ENCODE measurements at places on chromosomes 1 and 21.
A peak's percentile ranks its signal among the peaks of the same experiment; 100 is the strongest.

- no peak for DNase-seq
Observed at GRCh38 chr1:27523337-27524020, 33.5 kb upstream of the WASF2 start.

DNA sequence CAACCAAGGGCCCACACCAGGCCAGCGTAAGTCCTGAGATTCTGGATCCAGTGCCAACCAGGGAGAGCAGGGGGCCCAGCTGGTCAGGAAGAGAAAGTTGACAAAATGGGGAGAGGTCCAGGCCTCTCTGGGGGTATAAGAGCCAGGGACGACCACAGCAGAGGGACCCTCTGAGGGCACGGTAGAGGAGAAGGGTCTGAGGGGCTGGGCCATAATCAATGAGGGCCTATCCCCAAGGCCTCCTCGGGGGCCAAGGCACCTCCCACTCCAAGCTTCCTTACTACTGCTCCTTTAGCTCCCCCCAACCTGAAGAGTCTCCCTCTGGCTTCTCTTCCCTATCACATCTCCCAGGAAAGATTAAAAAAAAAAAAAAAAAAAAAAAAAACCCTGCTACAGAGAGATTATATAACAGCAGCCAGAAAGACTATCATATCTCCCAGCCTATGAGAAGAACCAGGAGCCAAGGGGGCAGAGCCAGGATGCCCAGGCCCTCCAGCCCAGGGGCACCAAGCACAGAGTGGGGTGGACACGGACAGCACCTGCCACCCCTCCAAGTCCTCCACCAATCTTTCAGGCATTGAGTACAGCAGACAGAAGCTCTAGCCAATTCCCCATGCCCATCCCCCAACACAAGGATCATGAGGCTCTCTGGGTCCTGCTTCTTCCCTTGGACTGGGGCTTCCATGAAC, 2.7 kb downstream of the MEF2D start:
- DNase-seq: no peak

DNA sequence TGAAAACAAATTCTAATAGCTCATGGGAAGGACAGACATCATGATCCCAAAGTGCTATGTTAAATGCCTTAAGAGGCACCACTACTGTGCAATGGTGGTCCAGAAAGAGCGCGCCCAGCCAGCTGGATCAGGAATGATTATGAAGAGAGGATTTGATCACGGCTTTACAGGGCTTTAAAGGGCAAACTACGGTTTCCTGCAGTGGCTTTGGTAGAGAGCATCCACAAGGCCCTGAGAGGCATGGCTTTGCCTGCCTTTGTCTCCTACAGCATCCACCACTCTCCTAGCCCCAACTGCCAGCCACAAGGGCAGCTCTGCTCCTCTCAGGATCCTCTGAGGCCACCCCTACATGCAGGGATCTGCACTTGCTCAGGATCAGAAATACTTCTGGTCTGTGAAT, 40.7 kb downstream of the ZNF281 start:
- DNase-seq: no peak

DNA sequence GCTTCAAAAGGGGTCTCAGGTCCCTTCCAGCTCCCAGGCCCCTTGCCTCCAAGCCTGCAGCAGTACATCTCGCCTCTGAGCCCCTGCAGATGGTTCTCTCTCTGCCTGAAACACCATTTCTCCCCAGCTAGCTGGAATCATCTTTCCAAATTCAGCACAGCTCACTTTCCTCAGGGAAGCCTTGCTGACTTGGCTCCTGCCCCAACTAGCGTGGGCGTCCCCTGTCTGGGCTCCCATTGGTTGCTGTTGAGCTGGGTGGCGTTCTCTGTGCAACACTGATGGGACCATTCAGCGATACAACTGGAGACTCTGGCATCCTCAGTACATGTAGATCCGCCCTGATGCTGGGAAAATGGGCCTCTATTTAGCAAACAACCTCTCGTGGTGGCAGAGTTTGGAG, 141.3 kb upstream of the IGSF21 start:
- no peak for DNase-seq

GRCh38 chr1:27025718-27026117, 13.1 kb upstream of the TENT5B start:
- no peak for DNase-seq

- DNase-seq: no peak
Observed at GRCh38 chr1:8027748-8028570, 1.9 kb upstream of the ERRFI1 start.

GRCh38 chr21:29726044-29726443, 213.8 kb downstream of the GRIK1 start:
- no peak for DNase-seq

GRCh38 chr1:191350938-191351337, 807.3 kb upstream of the RGS18 start:
- no peak for DNase-seq

- no peak for DNase-seq
Observed at GRCh38 chr1:59705466-59706302, 109.1 kb upstream of the HOOK1 start.

GRCh38 chr1:99650773-99651437, 5.0 kb downstream of the PALMD start:
- no peak for DNase-seq

DNA sequence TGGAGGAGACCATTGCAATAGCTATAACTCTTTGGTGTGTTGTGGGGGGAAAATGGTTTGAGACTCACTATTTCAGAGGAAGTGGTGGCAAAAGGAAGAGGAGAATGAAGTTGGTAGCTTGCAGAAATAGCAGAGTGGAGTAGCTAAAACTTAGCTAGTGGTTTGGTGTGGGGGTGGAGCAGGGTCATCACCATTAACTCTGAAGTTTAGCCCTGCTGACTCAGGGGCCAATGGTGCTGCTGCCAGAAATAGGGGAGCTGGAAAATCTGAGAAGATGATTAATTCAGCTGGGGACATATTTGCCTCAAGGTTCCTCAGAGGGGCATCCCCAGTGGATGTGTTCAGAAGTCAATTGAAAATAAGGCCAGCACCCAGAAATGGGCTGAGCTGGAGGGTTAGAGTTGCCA, 65.4 kb downstream of the RUNX1 start:
- peak; percentile 37 for DNase-seq

DNA sequence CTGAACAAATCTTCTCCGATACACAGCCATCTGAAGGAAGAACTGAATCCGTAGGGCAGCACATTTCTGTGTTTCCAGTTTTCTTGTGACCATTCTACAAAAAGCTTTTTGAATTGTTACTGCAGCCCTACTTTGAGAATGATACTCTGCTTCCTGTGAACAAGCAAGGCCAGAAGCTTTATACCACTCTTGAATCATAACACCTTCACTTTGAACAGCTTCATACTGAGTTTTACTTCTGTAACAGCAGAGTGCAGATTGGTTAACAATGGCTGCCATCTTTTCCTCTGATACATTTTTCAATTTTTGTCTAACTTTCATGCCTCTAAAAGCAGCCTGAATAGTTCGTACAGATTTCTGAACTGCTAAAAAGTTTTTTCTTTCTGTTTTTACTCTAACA, 33.6 kb upstream of the F13B start:
- DNase-seq: no peak

GRCh38 chr1:177256153-177257075, 85.7 kb downstream of the BRINP2 start:
- DNase-seq: no peak

- no peak for DNase-seq
Observed at GRCh38 chr1:85322655-85323054, 46.2 kb upstream of the BCL10 start.

DNA sequence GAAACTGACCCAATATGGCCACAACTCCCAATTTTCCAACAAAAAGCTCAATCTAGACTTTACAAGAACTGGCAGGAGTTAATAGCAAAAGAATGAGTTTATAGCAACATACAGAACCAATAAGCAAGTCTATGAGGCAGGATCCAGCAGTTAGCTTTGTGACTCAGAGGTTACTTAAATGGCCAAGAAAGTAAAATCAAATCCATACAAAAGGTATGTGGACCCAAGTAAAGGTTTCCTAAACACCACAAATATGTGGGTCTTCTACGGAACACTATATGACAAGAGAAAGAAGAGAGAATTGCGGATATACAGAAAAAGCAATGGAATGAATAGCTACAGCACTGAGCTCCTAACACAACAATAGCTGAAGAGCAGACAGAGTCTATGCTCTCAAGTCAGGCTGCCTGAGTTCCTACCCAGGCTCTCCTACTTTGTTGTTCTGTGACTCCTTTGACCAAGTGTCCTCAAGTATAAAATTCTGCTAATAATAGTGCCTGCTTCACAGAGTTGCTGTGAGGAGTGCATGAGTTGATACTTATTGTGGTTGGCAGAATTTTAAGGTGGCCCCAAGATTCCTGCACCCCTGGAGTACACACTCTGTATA, 204.3 kb downstream of the SMYD3 start:
- DNase-seq: no peak

GRCh38 chr1:2801046-2801445, 447 bp downstream of the TTC34 start:
- no peak for DNase-seq

GRCh38 chr1:24969596-24970398, 39.7 kb upstream of the RUNX3 start:
- peak; percentile 43 for DNase-seq

GRCh38 chr1:27361044-27361402, 5.7 kb downstream of the MAP3K6 start:
- DNase-seq: no peak

GRCh38 chr1:26728645-26729044, 32.8 kb downstream of the ARID1A start:
- no peak for DNase-seq

DNA sequence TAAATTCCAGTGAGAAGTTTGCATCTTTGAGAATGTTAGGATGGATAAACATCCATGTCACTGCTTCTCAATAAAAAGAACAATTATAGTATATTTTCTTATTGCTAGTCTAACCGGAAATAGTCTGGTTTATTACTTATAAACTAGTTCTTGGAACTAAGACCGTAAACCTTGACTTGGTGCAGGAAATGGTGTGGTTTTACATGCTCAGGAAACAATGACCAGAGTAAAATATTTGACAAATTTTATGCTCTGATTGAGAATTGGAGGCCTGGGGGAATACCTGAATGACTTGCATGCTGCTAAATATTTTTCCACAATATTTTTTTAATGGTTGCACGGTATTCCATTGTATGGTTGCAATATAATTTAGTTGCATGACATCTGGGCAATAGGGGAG, 76.3 kb downstream of the XCL2 start:
- DNase-seq: no peak

DNA sequence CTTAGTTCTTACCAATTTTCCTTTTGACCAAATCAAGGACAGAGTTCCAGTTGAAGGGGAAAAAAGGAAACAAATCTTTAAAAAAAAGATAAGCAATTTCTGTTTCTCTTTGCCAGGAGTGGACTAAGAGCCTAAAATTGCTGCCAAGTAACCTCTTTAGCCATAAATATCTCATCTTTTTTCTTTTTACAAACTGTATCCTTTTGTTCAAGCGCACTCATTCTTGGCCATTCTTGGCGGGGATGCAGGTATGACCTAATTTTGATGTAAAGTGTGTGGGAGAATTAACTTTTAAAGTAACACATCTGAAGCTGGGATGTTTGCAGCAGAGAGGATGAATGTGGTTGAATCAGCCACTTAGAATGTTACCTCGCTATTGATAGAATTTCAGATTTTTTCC, 13.4 kb upstream of the KIF1B start:
- no peak for DNase-seq

GRCh38 chr21:46119637-46120271, 21.8 kb downstream of the COL6A2 start:
- DNase-seq: no peak

GRCh38 chr1:163205513-163205912, 2.8 kb upstream of the RGS5 start:
- no peak for DNase-seq

GRCh38 chr1:44154049-44154448, 12.6 kb upstream of the KLF18 start:
- no peak for DNase-seq

GRCh38 chr1:229159668-229160544, 111.0 kb upstream of the RAB4A start:
- DNase-seq: no peak

GRCh38 chr1:11301601-11302000, 28.6 kb downstream of the UBIAD1 start:
- no peak for DNase-seq

DNA sequence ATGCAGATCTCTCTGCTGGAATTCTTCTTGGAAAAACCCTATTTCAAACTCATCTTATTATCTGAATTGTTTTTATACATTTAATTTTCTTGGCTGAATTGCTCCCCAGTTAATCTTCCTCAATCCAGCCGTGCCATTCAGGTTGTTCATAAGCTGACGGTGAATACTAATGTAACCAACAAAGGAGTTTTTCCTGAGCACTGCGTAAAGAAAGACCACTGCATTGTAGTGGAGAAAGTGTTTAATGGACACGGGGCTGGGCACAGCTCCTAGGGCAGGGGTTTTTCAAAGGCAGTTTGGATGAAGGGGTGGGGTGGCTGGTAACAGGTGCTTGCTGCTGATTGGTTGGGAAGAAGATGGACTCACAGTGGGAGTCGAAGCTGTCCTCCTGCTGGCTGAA, 820.3 kb downstream of the ADGRL2 start:
- no peak for DNase-seq

- no peak for DNase-seq
Observed at GRCh38 chr1:1857096-1857703, 33.7 kb downstream of the GNB1 start.

DNA sequence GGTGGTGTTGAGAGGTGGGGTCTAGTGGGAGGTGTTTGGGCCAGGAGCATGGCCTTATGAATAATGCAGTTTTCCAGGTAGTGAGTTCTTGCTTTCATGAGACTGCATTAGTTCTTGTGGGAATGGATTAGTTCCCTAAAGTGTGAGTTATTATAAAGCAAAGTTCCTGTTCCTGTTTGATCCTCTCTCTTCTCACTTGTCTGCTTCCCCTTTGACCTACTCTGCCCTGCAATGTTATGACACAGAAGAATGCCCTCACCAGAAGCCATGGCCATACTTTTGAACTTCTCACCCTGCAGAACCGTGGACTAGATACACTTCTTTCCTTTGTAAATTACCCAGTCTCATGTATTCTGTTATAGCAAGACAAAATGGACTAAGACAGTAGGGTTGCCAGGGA, 53.6 kb downstream of the MAP3K7CL start:
- no peak for DNase-seq

DNA sequence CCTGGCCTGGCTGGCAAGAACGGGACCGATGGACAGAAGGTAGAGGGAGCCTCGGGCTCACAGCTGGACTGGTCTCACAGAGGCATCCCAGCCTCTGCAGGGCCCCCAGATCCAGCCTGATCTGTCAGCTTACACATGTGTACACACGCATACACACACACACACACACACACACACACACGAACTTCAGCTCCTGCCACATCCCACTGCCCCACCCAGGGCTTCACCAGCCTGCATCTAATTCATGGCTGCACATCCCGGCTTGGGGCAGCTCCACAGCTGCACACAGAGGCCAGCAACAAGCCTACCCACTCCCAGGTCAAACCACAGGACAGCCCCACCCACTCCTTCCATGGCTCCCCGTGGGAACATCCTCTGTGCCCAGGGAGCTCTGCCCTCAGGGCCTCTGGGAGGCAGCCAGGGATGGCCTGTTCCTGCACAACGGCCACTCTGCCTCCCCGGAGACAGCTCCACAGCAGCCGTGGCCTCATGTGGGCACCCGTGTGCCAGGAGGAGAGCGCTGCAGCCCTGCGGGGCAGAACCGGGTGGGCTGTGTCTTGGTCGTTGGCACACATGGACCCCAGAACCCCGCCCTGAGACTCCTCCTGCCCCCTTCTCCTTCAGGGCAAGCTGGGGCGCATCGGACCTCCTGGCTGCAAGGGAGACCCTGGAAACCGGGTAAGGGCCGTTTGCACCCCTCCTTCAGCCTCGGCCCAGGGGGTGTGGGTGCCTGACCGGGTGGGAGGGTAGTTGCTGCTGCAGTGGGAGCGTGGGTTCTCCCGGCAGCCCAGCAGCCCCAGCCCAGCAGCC, 19.1 kb downstream of the COL6A2 start:
- no peak for DNase-seq
